ENCODE measurements at places on chromosomes 5 and 9.

GRCh38 chr5:132385326-132386105 lies 16.0 kb downstream of the SLC22A5 start:
- no peak for DNase-seq

DNA sequence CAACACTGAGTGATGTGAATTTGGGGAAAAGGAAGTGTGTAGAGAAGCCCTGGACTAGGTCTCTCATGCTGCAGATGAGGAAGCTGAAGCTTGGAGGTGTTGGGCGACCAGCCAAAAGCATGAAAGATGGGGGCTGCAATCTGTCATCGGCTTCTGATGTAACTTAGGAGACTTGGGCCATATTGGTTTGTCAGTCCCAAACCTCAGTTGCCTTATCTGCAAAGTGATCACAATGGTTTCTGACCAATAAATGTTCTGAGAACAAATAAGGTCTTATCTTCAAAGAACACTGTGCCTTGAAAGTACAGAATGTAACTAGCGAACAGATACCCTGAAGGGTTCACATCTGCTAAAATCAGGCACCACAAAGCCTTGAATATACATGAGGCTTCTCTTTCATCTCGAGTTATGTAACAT lies 198.4 kb upstream of the NR3C1 start:
- no peak for DNase-seq

- DNase-seq: no peak
Measured at GRCh38 chr9:77531400-77531799, 116.7 kb downstream of the GNA14 start.

GRCh38 chr9:127083138-127083980 lies 39.1 kb downstream of the ANGPTL2 start:
- no peak for DNase-seq

DNA sequence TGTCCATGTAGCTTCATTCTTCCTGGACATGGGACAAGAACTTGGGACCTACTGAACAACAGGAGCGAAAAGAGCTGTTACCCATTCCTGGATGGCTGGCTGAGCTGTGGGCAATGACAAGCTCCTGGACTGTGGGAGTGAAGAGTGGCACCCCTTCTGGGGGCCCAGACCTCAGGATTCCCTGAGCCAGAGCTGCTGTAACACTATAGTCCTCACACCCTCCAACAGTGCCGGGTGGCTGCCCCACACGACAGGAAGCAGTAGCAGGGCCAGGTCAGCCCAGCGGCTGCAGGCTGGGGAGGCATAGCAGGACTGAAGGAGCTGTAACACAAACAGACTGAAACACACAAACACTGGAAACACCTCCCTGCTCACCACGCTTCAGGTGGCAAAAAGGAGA lies 169.7 kb upstream of the IRX2 start:
- no peak for DNase-seq

DNA sequence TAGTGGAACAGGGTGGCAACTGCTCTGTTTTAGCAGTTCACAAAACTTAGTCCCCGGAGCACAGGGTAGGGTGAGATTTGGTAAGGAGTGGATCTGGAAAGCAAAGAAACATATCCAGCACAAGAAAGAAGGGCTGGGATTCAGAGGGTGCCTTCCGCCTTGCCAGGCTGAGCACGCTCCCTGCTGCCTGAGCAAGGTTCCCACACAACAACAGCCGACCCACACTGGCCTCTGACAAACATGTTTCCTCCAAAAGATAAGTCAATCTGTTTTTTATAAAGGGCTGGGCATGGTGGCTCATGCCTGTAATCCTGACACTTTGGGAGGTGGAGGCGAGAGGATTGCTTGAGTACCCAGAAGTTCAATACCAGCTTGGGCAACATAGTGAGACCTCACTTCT lies 45.8 kb downstream of the RAB3C start:
- no peak for DNase-seq

DNA sequence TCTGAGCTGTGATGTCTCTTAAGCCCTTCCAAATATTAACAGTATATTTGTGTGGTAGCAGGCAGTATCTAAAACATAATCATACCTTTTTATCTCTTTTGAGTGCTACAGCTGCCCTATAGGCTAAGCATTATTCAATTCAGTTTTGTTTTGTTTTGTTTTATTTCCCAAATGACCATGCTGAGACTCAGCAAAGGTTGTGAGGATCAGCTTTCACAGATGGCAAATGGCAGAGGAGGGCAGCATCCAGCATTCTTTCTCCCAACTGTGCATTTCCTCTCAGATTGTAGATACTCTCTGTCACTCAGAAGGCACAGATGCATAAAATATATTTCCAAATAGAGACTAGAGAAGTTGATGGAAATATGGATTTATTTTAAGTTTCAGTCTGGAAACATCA lies 90.7 kb downstream of the DAPK1 start:
- DNase-seq: no peak

GRCh38 chr5:123496892-123497291 lies 15.1 kb upstream of the CSNK1G3 start:
- DNase-seq: no peak

DNA sequence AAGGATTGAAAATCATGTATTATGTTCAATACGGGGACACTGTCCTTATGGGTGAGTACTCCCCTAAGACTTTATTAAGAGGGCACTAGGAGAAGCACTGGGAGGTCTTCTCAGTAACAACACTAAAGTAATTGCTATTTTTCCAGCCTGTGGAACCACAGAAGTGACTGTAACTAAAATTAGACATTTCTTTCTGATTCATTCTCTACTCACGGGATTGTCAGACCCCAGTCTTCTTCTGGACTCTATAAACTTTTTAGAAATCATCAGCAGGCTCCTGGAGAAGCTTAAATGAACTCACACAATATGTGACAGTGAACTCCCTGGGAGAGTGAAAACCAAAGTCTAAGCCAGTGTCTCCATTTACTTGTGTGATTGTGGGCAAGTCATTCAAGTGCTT lies 14.5 kb downstream of the TLR4 start:
- DNase-seq: no peak

DNA sequence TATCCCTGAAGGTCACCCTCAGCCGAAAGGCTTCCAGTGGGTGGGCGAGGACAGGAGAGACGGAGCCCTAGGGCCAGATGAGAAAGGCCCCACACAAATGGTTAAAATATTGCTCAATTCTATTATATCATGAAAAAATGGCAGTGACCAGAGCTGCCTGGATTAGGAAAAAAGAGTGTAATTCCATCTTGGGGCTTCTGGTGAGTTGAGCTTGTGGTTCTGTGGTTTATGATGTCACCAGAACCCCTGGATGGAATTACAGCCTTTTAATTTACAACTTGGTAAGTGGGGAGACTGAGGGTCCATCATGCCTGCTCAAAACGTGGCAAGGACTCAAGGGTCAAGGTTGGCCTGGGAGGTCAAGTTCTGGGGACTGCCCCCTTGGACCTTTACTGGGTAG lies 55.5 kb upstream of the STC2 start:
- no peak for DNase-seq

GRCh38 chr5:14595891-14596290 lies 14.3 kb downstream of the OTULINL start:
- no peak for DNase-seq

- DNase-seq: no peak
Measured at GRCh38 chr5:176995896-176996767, 10.4 kb downstream of the UIMC1 start.

DNA sequence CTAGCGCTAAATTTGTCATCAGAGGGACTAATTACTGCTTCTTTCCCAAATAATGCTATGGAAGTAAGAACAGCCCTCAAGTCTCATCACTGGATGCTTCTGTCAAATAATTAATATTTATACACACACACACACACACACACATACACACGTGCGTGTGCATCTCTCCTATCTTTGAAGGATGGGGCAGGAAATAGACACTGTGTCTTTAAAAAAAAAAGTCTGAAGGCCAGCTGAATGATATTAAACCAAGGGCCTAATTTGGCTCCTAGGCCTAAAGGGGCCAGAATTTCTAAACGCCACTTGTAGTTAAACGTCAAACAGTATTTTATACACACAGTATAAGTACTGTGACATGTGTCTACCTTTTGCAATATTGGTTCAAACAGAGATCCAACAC lies 3.3 kb downstream of the SLF1 start:
- no peak for DNase-seq

DNA sequence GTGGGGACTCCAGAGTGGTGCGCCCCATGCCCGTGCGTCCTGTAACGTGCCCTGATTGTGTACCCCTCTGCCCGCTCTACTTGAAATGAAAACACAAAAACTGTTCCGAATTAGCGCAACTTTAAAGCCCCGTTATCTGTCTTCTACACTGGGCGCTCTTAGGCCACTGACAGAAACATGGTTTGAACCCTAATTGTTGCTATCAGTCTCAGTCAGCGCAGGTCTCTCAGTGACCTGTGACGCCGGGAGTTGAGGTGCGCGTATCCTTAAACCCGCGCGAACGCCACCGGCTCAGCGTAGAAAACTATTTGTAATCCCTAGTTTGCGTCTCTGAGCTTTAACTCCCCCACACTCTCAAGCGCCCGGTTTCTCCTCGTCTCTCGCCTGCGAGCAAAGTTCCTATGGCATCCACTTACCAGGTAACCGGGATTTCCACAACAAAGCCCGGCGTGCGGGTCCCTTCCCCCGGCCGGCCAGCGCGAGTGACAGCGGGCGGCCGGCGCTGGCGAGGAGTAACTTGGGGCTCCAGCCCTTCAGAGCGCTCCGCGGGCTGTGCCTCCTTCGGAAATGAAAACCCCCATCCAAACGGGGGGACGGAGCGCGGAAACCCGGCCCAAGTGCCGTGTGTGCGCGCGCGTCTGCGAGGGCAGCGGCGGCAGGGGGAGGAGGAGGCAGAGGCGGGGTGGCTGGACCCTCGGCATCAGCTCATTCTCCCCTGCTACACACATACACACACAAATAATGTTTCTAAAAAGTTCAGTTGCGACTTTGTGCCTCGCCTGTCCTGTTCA lies 668 bp downstream of the GLIS3 start:
- DNase-seq: no peak

DNA sequence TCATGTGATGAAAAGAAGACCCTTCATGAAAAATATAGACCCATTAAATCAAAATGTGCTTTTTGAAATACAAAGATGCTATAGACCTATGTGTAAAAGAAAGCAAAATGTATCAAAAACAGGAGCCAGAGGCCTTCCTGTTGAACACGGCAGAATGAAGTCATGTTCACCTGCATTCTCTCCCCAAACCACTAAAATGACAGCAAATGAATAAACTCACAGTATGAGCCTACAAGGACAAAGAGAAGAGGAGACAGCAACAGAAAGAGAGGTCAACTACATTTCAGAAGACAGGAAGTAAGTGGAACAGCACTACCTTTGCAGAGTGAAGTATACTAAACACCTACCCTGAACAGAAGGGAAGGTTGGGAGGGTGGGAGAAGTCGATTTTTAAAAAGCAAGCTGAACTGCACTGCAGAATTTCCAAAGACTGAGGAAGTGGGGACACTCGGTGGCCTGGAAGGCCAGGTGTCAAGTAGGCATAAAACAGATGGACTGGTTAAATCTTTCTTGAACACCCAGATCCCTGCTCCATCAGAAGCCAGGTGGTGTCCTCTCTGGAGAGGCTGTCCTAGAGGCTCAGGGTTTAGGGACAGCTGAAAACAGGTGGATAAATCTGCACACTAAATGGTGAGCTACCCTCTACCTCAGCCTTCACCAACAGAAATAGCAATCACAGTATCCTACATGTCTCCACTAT lies 48.9 kb downstream of the MED27 start:
- DNase-seq: no peak

GRCh38 chr5:142097681-142098080 lies 10.9 kb upstream of the NDFIP1 start:
- DNase-seq: no peak

DNA sequence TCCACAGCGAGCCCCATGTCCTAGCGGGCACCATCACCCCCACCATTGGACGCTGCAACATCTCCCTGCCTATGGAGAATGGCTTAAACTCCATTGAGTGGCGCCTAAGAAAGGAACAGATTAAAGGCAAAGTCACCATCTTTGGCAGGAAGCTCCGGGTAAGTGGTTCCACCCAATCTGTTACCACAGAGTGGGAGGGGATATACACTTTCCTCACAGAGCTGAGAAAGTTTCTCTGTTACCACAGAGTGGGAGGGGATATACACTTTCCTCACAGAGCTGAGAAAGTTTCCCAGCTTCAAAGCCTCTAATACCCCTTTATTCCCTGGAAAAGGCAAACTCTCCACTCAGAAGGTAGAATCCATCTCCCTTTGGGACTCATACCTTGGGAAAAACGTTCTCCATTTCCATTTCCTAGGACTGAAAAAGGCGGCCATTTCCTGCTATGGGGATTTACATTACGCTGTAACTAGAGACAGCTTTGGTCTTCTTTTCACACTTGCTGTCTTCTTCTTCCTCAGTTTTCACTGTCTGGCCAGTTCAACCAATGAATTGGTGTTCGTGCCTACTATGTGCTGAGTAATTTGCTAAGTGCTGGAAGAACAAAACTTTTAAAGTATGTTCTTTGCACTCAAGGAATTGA lies 63.4 kb upstream of the WWC1 start:
- no peak for DNase-seq

DNA sequence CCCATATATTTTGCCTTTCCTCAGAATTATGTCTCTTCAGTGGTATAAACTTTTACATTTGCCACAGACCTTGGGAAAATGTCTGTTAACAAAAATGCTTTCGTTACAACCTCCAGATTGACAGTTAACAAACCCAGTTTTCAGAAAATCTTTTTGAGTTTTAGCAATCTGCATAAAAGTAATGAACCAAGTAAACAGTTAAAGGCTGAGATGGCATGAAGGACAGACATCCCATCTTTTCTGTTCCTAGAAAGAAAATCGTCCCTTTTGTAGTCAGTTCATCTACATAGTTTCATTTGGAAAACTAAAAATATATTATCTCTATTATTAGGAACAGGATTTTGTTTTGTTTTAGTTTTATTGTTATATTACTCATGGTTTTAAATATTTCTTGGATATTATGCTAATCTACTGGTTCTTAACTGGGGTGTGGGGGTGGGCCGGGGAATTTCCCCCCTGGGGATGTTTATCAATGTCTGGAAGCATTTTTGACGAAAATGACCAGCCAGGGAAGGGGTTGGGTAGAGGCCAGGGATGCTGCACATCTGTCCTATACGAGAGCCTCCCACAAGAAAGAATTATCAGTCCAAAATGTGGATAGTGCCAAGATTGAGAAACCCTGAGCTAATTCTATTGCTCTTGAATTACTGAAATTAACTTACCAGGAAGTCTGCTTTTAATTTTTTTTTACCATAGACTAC lies 11.9 kb downstream of the FYB1 start:
- no peak for DNase-seq

DNA sequence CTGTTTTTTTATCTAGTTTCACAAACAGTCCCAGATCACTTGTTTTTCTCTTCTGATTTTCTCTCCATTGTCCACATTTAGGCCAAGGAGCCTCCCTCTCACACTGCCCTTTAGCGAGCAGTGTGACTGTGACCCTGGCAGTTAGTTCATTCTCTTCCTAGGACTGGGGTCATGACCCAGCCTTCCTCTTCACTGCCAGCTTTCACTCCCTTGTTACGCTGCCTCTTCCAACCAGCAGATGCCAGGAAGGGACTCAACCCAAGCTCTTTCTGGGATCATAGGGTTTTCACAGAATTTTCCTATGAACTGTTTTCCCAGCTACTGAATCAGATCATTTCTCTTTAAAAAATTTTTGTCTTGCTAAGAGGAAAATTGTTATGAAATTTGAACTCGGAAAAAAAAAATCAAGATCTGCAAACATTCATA lies 70.9 kb downstream of the LMNB1 start:
- no peak for DNase-seq
